Stimulated activated CD4-positive, alpha-beta T cell treated with anti-CD3 and anti-CD28 coated beads, TNF-alpha, amount 100 ng/mL, for 1 hour (primary cell): ENCODE measurements at places on chromosomes 1 and 21.

- no peak for DNase-seq
These were observed 5.9 kb upstream of the PIGR start for GRCh38 chr1:206952171-206952570.

GRCh38 chr1:7642781-7643529 lies 128.1 kb upstream of the VAMP3 start:
- no peak for DNase-seq

- no peak for DNase-seq
These were observed 3.4 kb downstream of the POU3F1 start for GRCh38 chr1:38043036-38043747.

GRCh38 chr1:210456731-210457255 lies 128.1 kb downstream of the HHAT start:
- no peak for DNase-seq

DNA sequence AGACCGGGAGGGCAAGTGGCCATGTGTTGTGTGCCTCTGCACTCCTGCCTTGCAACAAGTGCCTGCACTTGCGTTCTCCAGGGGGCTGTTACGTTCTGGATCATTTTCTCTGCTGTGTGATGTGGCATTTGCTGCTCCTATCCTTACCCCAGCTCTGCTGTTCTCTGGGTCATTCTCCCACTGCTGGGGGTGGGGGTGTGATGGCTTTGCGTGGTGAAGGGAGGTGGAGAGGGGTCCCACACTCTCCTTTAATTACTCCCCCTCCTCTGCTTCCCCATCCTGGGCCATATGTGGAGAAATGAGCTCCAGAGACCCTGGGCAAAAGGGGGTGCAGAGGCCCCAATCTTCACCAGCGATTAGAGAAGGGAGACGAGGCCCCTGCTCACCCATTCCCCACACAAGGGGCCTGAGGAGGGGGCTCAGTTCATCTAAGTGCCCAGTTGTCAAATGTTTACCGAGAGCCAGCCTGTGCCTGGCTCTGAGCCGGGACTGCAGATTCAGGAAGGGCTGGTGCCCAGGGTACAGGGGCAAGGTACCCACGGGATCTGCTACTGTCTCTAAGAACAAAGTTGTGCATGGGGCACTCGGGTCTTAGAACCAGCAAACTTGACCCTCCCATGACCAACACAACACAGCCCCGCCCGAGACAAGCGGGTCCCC lies 355.4 kb downstream of the PTPRU start:
- DNase-seq = no peak

GRCh38 chr1:164755690-164756089 lies 196.7 kb downstream of the PBX1 start:
- DNase-seq = no peak

GRCh38 chr21:18960306-18960705 lies 556.7 kb upstream of the TMPRSS15 start:
- no peak for DNase-seq

DNA sequence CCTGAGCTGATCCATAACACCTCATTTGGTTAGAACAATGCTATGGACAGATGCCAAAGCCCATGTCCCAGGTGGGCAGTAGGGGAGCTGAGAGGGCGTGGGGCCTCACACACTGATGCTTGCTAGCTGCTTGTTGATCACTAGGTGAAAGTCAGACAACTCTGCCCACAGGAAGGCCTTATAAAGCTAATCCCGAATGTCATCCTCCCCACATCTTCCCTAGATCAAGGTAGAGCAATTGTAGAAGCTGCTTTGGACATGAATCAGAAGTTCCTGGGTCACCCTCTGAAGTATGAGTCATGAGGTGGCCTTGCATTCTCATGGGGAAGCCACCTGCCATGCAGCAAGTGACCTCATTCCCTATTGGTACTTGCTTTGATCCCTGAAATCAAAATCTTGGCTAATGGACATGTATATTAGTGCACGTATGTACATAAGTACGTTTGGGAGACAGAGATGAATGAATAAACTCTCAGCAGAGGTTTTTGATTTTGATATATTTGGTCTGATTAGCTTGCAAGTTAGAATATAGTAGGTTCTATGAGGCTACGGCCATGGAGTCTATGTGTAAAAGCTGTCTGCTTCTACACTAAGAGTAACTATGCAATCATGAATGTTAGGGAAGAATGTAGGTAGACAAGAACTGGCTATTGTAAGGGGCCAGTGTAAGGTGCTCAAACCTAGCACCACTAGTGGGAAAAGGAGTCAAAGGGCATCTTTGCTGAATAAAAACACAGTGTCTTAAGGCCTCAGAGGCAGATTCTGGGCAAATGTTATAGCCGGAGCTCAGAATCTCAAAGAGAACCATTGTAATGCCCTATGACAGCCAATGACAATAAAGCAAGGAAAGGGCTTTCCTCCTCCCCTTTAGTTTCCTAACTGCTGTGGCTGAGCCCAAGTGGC lies 52.6 kb downstream of the ABCA4 start:
- no peak for DNase-seq

- no peak for DNase-seq
These were observed 127.0 kb downstream of the CRB1 start for GRCh38 chr1:197394831-197395608.

- DNase-seq = peak; percentile 18
These were observed 94.6 kb downstream of the STUM start for GRCh38 chr1:226643177-226643576.

DNA sequence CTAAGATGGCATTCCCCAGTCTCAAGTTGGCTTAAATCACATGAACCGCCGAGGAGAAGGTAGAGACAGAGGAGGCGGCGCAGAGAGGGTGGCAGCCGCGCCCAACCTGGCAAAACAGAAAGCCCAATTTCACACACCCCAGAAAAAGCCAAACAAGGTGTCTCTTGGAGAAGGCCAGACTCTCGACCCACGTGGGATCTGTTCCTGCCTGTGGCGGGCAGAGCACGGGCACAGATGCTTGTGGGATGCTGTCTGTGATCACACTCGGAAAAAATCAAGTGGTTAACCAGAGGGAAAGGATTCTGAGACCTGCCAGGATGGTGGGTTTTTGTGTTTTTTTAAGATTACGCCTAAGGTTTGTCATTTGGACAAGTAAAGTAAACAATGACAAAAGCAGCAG lies 80.7 kb downstream of the MRPL37 start:
- no peak for DNase-seq

GRCh38 chr1:67312615-67313014 lies 4.9 kb downstream of the IL12RB2 start:
- DNase-seq = no peak

GRCh38 chr1:17743008-17743647 lies 12.0 kb upstream of the ACTL8 start:
- no peak for DNase-seq

- DNase-seq = no peak
These were observed 47.6 kb downstream of the RASSF5 start for GRCh38 chr1:206554701-206555472.

GRCh38 chr1:147515045-147515869 lies 26.0 kb upstream of the BCL9 start:
- no peak for DNase-seq
